Substantia nigra (tissue), 51 donors: ENCODE measurements at places on chromosomes 1 and 21.

- no peak for DNase-seq
These were observed 317.3 kb downstream of the AJAP1 start for GRCh38 chr1:4971666-4972065.

- DNase-seq: peak; percentile 65
These were observed 1.2 kb downstream of the LMNA start for GRCh38 chr1:156115514-156116374.

GRCh38 chr1:73998348-73998959, 199.5 kb downstream of the LRRIQ3 start:
- no peak for DNase-seq

DNA sequence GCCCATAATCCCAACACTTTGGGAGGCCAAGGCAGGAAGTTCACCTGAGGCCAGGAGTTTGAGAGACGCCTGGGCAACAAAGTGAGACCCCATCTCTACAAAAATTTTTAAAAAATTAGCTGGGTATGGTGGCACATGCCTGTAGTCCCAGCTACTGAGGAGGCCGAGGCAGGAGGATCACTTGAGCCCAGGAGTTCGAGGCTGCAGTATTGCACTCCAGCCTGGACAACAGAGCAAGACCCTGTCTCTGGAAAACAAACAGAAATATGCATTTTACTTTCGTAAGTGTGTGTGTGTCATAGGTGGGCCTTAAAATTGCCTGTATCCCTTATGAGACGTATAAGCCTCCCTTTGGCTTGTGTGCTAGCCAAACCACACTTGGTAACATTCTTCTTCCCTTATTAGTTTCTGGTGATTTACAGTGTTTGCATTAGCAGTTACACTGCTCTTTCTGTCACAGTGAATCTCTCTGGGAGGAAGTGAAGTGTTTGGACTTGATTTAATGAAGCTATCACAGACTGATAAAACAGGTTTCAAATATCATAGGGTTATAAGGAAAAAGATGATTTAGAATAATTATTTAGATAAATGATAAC, 48.9 kb upstream of the KIF26B start:
- no peak for DNase-seq

- no peak for DNase-seq
These were observed 53.8 kb upstream of the PSEN2 start for GRCh38 chr1:226816576-226816975.

GRCh38 chr1:173355281-173356031, 121.7 kb upstream of the PRDX6 start:
- no peak for DNase-seq

DNA sequence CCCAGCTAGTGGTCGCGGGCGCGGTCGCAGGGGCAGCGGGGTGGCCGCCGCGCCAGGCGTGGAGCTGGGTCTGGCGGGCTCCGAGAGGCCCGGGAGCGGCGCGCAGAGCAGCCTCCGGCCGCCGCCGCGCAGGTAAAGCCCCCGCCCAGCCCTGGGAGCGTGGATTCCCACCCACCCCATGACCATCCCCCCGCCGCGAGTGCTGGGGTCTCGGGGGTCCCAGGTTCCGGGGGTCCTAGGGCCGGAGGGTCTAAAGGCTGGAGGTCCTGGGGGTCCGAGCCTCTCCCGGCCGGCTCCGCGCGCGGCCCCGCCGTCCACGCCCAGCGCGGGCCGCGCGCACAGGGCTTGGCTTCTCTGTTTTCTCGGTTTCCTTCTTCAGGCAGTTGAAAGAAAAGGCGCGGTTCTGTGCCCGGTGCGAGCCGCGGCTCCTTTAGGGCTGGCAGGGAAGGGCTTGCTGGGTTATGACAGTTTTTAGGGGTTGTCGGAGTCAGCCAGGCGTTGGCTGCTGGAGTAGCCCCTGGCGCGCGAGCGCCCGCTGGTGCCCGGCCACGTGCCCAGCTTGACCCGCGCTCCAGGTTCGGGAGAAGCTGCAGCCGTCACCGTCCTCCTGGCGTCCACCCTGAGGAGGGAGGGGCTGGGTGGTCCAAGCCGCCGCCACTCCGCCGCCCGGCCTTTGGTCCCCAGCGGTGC, 359 bp downstream of the LRRC3 start:
- DNase-seq: no peak

- DNase-seq: peak; percentile 31
These were observed 18.8 kb downstream of the KNCN start for GRCh38 chr1:46532498-46533178.
